ENCODE measurements at places on chromosomes 5 and 9.
A peak's percentile ranks its signal among the peaks of the same experiment; 100 is the strongest.

DNA sequence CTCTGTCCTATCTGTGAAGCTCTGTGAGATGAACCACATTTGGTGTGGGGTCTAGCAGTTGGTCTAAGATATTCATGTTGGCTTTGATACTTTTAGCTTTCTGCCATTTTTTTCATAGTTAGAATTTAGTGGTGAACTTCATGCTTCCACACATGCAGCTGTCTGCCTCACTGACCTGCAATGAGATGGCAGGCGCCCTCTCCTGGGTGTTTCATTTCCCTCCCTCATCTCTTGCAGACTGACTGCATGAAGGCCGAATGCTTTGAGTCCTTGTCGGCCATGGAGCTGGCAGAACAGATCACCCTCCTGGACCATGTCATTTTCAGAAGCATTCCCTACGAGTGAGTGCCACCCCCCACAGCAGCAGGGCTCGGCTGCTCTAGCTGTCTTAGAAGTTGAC lies 26.1 kb upstream of the CKMT2 start:
- no peak for DNase-seq

DNA sequence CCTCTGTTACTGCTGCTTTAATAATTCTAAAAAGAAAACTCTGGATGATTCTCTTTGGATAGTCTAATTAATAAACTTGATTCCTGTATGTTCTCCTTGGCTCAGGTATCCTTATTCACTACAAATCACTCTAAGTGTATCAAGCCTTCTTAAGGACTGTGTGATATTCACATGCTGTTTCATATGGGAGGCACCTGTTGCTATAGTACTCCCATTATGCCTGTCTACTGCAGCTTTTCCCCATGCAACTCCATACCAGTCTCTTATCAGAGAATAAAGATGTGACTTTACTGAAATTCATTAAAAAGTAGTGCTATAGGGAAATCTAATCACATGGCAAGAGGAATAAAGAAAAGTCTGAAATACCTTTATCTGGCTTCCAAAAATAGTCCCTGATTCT lies 14.7 kb downstream of the BRD8 start:
- no peak for DNase-seq

DNA sequence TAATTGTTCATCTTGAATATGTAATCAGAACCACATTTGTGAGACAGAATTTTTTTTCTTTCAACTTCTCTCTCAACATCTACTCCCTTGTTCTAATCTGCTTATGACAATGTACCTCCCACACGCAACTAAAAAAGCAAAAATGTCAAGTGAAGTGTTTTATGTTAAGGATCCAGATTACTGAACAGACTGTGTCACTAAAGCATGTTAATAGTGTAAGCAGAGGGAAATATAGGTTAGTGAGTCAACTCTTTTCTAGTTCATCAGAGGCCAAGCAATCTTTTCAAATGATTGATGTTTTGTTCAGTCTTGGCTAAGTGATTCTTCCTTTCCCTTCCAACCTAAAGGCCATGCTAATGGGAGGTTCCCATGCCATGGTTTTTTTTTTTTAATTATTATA lies 34.7 kb upstream of the IDNK start:
- no peak for DNase-seq

- no peak for DNase-seq
Observed at GRCh38 chr5:37900692-37901091, 60.9 kb upstream of the GDNF start.

- no peak for DNase-seq
Observed at GRCh38 chr5:375921-376798, 54.6 kb downstream of the AHRR start.

GRCh38 chr9:1804128-1804865 lies 210.8 kb upstream of the SMARCA2 start:
- DNase-seq, result no peak

DNA sequence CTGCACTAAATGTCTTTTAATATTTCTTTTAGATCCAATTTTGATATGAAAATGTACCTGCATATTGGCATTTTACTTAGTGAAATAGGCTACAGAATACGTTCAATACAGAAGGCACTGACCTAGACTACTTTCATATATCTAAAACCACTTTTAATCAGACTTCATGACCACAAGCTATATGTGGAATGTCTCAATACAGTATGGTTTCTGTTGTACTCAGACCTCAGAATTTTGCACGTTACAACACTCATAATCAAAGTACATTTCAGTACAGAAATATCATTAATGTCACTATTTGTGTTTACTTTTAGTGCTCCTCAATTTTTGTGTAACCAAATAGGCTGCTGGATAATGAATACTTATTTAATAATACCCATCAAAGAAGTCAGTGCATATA lies 74.8 kb downstream of the MEF2C start:
- no peak for DNase-seq

- DNase-seq, result no peak
Observed at GRCh38 chr9:136292591-136293448, 11.1 kb downstream of the CCDC187 start.

GRCh38 chr9:1429297-1429696 lies 379.1 kb downstream of the DMRT2 start:
- DNase-seq, result peak; percentile 26

All from nephron progenitor cell (in vitro differentiated cells).